ENCODE measurements at places on chromosomes 2 and 18. TPM values are rescaled to one million over a fixed set of nuclear protein-coding genes. Genes with fewer than 3 reads are reported as not detected.

PIK3C3 gene
- total RNA-seq = 49.5 TPM

FOXD4L1 gene
- total RNA-seq = 0.12 TPM

EPB41L5 gene
- total RNA-seq = 2.7 TPM

TEX44 gene
- not detected for total RNA-seq

PTMA gene
- 1,778 TPM for total RNA-seq

SIX3 gene
- not detected for total RNA-seq

CTLA4 gene
- total RNA-seq = 245 TPM

SERPINB11 gene
- total RNA-seq = not detected

TRIM54 gene
- total RNA-seq = not detected

KDM3A gene
- total RNA-seq = 55.6 TPM

CHCHD5 gene
- 39.3 TPM for total RNA-seq

MOCOS gene
- 0.36 TPM for total RNA-seq

CHRND gene
- total RNA-seq = not detected

RDH14 gene
- total RNA-seq = 14.4 TPM

PLEKHH2 gene
- 0.73 TPM for total RNA-seq

Measured in activated CD4-positive, alpha-beta memory T cell treated with anti-CD3 and anti-CD28 coated beads for 36 hours (primary cell).